ENCODE measurements at places on chromosomes 2 and 18. TPM values are rescaled to one million over a fixed set of nuclear protein-coding genes. Genes with fewer than 3 reads are reported as not detected.
A peak's percentile ranks its signal among the peaks of the same experiment; 100 is the strongest.

The BCL11A gene
- total RNA-seq: 0.64 TPM

The GCG gene
- not detected for total RNA-seq

The KYNU gene
- 6.9 TPM for total RNA-seq

The MC5R gene
- total RNA-seq: not detected

The TCF23 gene
- not detected for total RNA-seq

The TTC31 gene
- total RNA-seq: 32.0 TPM

The REG1B gene
- not detected for total RNA-seq

DNA sequence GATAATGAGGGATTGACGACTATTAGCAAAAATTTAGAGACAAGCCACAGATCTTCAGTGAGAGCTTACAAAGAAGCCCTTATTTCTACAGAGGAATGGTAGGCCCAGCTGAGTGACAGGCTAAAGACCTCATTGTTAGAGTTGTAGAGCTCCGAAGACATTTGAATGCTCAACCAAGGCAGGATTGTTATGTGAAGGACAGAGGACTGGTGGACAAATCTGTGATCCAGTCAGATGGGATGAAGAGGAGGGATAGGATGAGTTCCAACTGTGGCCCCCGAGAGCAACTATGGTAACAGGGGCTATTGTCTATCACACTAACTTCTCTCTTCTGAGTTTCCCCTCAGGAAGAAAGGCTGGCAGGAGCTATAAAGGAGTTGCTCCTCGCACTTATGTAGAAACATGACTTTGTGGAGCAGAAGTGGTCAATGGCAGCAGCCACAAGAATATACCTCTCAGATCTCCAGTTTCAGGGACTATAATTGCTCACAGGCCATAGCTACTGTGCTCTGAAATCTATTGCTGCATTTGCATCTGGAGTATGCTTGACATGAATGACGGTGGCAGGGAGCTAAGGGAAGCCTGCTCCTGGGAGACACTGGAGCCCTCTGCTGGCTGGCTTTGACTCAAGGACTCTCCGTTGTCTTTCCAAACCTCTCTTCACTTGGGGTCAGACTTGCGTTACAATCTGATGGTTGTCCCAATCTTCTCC is 50.3 kb upstream of the GREB1L start:
- H3K27me3 ChIP-seq: no peaks in the 10 kb centered on the region
- H3K4me1 ChIP-seq: no peaks in the 10 kb centered on the region
- H3K36me3 ChIP-seq: no peaks in the 10 kb centered on the region
- H3K27ac ChIP-seq: no peak overlapping the region
- no peak for DNase-seq
- H3K4me3 ChIP-seq: no peak overlapping the region

DNA sequence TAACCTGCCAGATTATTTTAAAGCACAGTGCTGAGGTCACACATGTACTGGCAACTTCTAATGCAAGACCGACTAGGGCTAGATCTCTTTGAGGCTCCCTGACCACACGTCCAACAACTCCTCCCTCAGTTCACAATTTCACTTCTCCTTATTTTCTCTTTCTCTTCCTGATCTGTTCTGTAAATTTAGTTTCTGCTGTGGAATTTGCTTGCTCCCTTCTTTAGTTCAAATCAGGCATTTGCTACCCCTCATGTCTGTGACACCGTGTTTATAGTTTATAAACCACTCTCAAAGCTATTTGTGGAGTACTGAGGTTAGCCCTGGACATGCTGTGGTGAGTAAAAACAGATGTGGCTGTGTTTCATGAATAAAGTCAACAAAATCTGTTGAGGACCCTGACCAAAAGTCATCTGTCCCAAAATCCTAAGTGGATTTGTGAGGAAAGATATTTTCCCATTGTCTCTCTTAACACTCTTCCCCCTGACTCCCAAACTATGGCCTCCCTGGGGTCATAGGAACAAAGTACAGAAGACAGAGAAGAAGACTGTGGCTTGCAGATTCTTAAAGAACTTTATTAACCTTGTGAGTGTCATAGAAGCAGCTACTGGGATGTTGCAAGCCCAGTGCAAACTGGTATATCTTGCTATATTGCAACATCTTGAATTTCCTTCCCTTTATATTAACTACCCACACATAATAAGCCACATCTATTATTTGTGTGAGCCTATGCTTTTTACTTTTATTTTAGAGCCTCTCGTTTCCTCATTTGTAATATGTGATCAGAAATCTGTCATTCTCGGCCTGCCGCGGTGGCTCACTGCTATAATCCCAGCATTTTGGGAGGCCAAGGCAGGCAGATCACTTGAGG is 3.5 kb upstream of the NAGK start:
- H3K36me3 ChIP-seq: no peaks in the 10 kb centered on the region
- H3K4me3 ChIP-seq: no peak overlapping the region
- H3K27ac ChIP-seq: peak overlapping the region; percentile 57
- no peaks in the 10 kb centered on the region for H3K27me3 ChIP-seq
- no peak for DNase-seq

- H3K4me3 ChIP-seq: no peak overlapping the region
- DNase-seq: no peak
- no peaks in the 10 kb centered on the region for H3K27me3 ChIP-seq
- H3K27ac ChIP-seq: no peak overlapping the region
- no peaks in the 10 kb centered on the region for H3K4me1 ChIP-seq
Observed at GRCh38 chr2:126399001-126399400, 257.0 kb upstream of the GYPC start.

DNA sequence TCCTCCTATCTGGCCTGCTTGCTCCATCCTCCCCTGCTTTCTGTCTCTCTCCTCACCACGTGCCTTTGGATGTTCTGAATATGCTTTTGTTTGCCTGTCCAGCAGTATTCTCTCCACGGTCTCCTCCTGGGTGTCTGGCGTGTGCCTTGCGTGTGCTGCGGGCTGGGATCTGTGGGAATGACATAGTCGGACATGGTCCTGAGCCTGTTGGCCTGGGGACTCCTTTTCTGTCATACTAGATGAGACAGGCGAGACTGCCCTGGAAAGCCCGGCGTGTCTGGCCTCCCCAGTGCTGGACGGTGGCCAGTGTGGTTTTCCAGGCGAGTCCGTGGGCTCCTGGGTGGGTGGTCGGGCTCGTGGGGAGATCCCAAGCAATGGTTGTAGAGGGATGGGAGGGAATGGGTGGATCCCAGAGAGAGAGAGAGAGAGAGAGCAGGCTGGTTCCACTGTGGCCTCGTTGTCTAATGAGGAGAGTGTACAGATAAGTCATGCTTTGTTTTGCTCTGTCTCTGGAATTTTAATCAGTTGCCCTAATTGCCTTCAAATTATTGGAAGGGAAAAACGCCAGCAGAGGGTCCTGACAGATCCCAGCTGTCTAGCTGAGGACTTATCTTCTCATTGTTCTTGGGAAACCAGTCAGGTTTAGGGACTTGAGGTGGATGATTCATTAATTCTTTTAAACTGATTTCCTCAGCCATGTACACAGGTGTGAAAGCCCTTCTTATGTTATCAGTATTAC is 58.3 kb downstream of the HPCAL1 start:
- no peaks in the 10 kb centered on the region for H3K4me1 ChIP-seq
- no peaks in the 10 kb centered on the region for H3K27me3 ChIP-seq
- H3K36me3 ChIP-seq: no peaks in the 10 kb centered on the region

GRCh38 chr18:79677221-79677620 is 2.4 kb upstream of the CTDP1 start:
- H3K4me1 ChIP-seq: peaks cover 5% of the 10 kb centered on the region
- H3K27ac ChIP-seq: no peak overlapping the region
- DNase-seq: no peak
- H3K4me3 ChIP-seq: no peak overlapping the region
- no peaks in the 10 kb centered on the region for H3K36me3 ChIP-seq
- H3K27me3 ChIP-seq: no peaks in the 10 kb centered on the region

DNA sequence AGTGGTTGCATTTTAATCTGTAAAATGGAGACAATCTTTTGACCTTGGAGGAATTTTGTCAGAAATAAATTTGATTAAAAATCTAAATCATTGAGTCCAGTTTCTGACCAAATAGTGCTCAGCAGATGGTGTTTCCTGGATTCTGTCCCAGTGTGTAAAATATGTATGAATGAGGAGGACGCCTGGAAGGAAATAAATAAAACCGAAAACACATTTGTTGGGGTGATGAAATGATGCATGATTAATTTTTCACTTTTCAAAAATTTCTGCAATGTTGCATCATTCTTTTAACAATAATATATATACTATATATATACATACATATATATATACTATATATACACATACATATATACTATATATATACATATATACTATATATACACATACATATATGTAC is 261.1 kb upstream of the TRIB2 start:
- DNase-seq: no peak
- no peak overlapping the region for H3K27ac ChIP-seq
- no peaks in the 10 kb centered on the region for H3K4me1 ChIP-seq
- no peaks in the 10 kb centered on the region for H3K27me3 ChIP-seq

DNA sequence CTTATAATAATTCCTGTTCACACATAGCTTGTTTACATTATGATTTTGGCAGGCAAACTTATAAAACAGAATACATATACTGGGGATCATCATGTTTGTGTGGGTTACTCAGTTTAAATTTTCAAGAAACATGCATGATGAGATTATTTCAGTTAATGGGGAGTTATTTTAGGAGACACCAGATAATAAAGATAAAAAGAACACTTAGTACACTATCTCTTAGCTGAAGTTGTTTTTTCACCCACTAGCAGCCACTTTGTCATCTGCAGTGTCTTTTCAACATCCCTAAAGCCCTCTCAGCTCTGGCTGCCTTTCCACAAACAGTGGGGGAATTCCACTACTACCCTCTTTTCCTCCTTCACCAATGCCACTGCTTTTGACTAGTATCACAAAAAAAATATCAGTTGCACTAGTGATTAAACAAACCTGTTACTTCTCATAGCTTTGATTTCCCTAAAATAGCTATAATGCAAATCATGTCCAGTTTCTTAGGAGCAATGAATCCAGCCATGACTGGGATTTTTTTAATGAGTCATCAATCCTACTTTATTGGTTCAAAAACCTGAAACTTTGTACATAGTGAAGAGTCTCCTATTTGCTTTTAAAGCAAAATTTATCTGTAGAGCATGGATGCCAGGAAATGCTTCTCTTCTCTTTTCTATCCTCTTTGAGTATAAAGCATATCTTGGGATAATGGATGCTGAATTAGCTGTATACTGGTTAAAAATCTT is 156.7 kb upstream of the TFPI start:
- no peak overlapping the region for H3K27ac ChIP-seq
- H3K36me3 ChIP-seq: no peaks in the 10 kb centered on the region
- no peak for DNase-seq
- H3K4me1 ChIP-seq: no peaks in the 10 kb centered on the region
- no peak overlapping the region for H3K4me3 ChIP-seq

- H3K27ac ChIP-seq: no peak overlapping the region
- H3K27me3 ChIP-seq: no peaks in the 10 kb centered on the region
- no peak overlapping the region for H3K4me3 ChIP-seq
- no peaks in the 10 kb centered on the region for H3K36me3 ChIP-seq
Observed at GRCh38 chr18:49612515-49613033, 50.7 kb downstream of the LIPG start.

DNA sequence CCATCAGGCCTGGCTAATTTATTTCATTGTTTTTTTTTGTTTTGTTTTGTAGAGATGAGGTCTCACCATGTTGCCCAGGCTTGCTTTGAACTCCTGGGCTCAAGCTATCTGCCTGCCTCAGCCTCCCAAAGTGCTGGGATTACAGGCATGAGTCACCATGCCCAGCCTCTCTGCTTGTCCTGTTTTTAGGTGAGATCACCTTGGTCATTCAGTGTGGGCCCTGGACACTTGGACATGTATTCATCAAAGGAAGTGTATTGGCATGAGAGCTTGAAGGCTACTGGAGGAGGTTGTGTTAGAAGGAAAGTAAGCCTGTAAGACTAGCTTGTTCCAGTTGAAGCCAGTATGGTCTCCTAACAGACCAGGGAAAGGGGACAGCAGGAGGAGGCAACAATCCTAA is 229.2 kb upstream of the RGPD4 start:
- no peaks in the 10 kb centered on the region for H3K27me3 ChIP-seq
- no peaks in the 10 kb centered on the region for H3K36me3 ChIP-seq
- no peak for DNase-seq

GRCh38 chr2:138827426-138828054 is 47.4 kb upstream of the NXPH2 start:
- no peak for DNase-seq
- no peaks in the 10 kb centered on the region for H3K36me3 ChIP-seq
- H3K4me3 ChIP-seq: no peak overlapping the region

GRCh38 chr18:44714376-44714775 is 33.7 kb downstream of the SETBP1 start:
- no peak for DNase-seq
- no peaks in the 10 kb centered on the region for H3K36me3 ChIP-seq
- peak overlapping the region; percentile 84 for H3K27ac ChIP-seq
- no peaks in the 10 kb centered on the region for H3K27me3 ChIP-seq

- DNase-seq: no peak
- no peaks in the 10 kb centered on the region for H3K4me1 ChIP-seq
- H3K27ac ChIP-seq: no peak overlapping the region
- H3K4me3 ChIP-seq: no peak overlapping the region
Observed at GRCh38 chr2:240604939-240605716, 18.6 kb downstream of the CAPN10 start.

- no peak for DNase-seq
- peak overlapping the region; percentile 100 for H3K4me3 ChIP-seq
- no peaks in the 10 kb centered on the region for H3K36me3 ChIP-seq
- H3K27ac ChIP-seq: peak overlapping the region; percentile 99
- H3K27me3 ChIP-seq: no peaks in the 10 kb centered on the region
Observed at GRCh38 chr2:46914578-46915230, 902 bp downstream of the MCFD2 start.

- H3K27me3 ChIP-seq: no peaks in the 10 kb centered on the region
- no peak overlapping the region for H3K4me3 ChIP-seq
- H3K27ac ChIP-seq: no peak overlapping the region
- H3K4me1 ChIP-seq: no peaks in the 10 kb centered on the region
- H3K36me3 ChIP-seq: no peaks in the 10 kb centered on the region
- no peak for DNase-seq
Observed at GRCh38 chr2:47509250-47509649, 106.3 kb downstream of the MSH2 start.

- DNase-seq: no peak
- H3K27me3 ChIP-seq: no peaks in the 10 kb centered on the region
- H3K4me1 ChIP-seq: no peaks in the 10 kb centered on the region
- H3K4me3 ChIP-seq: no peak overlapping the region
Observed at GRCh38 chr2:13255485-13255884, 538.7 kb downstream of the TRIB2 start.

DNA sequence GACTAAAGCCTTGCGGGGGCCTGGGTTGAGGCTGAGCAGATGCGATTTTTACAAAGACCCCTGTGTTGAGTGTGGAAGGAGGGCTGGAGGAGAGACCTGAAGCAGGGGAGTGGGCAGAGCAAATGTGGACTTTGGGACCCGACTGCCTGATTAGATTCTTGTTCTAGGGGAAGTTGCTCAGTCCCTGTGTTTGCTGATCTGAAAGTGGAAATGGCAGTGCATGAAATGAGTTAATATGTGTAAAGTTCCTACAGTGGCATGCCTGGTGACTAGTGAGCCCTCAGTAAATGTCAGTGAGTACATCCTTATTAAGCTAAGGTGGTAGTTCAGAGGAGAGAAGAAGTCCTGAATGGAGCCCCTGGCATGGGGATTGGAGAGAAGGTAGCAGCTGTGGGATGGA is 52.3 kb downstream of the ARMC9 start:
- H3K27me3 ChIP-seq: no peaks in the 10 kb centered on the region
- H3K27ac ChIP-seq: no peak overlapping the region
- H3K36me3 ChIP-seq: no peaks in the 10 kb centered on the region

- no peaks in the 10 kb centered on the region for H3K4me1 ChIP-seq
- H3K4me3 ChIP-seq: no peak overlapping the region
- no peak overlapping the region for H3K27ac ChIP-seq
- no peaks in the 10 kb centered on the region for H3K36me3 ChIP-seq
- no peaks in the 10 kb centered on the region for H3K27me3 ChIP-seq
Observed at GRCh38 chr2:109486711-109487535, 126.8 kb downstream of the SEPTIN10 start.

- no peak overlapping the region for H3K4me3 ChIP-seq
- no peaks in the 10 kb centered on the region for H3K4me1 ChIP-seq
- no peaks in the 10 kb centered on the region for H3K27me3 ChIP-seq
Observed at GRCh38 chr2:100257939-100258338, 64.4 kb downstream of the LONRF2 start.

Measured in breast epithelium (tissue), 4 donors.